ENCODE measurements at places on chromosomes 4 and X. TPM values are rescaled to one million over a fixed set of nuclear protein-coding genes. Genes with fewer than 3 reads are reported as not detected.

The AR gene
- 19.3 TPM for total RNA-seq

The PGAM4 gene
- total RNA-seq: not detected

The CXorf65 gene
- total RNA-seq: 2.2 TPM

The ADAMTS3 gene
- total RNA-seq: 2.1 TPM

The MSX1 gene
- total RNA-seq: 38.9 TPM

The GCNA gene
- total RNA-seq: 1.3 TPM

The MAGEA10 gene
- total RNA-seq: not detected

Measured in mesenteric fat pad (tissue), 1 donor.